ENCODE measurements at places on chromosomes 2 and 18. TPM values are rescaled to one million over a fixed set of nuclear protein-coding genes. Genes with fewer than 3 reads are reported as not detected.
A peak's percentile ranks its signal among the peaks of the same experiment; 100 is the strongest.

DNA sequence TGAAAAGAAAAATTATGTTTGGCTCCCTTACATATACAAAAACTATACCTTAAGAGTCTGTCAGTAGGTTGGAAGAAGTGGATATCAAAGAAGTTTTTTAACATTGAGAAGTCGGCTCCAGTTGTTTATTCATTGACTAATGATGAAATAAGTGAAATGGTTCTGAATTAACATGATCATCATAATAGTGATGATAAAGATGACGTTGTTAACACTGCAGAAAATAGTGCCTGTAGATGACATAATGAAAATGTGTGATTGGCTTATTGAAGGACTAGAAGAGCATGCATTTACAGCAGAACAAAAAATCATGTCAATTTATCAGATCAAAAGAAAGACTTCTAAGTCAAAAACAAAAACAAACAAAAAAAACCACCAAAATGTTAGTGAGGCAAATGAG lies 1125.4 kb upstream of the NXPH2 start:
- DNase-seq, result no peak

DNA sequence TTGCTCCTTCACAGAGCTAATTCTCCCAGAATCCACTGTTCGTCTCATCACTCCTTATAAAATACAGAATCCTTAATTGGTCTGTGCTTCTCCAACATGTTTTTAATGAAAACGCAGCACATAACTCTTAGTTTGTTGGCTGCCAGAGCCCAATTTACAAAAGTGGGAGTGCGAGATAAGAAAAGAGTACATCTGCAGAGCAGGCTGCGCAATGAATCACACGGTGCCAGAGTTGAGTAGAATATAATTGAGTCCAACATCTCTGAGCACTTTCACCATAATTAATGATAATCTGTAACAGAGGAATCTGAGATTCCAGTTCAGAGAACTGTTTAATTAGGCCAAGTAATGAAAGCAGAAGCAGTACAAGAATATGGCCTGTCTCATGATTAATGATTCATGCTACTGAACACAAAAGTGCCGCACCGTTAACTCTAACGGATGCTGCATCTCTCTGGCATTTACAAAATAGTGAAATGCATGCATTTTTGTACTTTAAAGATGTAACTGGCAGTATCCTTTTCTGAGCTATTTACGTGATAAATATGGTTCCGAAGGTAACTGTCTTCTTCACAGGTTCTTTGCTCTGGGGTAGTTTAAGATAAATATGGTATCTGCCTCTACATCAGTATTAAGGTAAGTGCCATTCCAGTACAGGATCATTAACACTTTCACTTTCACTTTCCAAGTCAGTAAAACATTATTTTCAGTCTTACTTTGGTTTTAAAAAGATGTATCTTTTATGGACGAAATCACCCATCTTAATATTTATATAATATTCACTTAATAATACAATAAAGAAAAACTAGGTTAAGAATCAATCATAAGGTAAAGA lies 785.6 kb downstream of the NR4A2 start:
- DNase-seq, result no peak

GRCh38 chr18:11839556-11839955 lies 11.7 kb upstream of the CHMP1B start:
- DNase-seq, result no peak

DNA sequence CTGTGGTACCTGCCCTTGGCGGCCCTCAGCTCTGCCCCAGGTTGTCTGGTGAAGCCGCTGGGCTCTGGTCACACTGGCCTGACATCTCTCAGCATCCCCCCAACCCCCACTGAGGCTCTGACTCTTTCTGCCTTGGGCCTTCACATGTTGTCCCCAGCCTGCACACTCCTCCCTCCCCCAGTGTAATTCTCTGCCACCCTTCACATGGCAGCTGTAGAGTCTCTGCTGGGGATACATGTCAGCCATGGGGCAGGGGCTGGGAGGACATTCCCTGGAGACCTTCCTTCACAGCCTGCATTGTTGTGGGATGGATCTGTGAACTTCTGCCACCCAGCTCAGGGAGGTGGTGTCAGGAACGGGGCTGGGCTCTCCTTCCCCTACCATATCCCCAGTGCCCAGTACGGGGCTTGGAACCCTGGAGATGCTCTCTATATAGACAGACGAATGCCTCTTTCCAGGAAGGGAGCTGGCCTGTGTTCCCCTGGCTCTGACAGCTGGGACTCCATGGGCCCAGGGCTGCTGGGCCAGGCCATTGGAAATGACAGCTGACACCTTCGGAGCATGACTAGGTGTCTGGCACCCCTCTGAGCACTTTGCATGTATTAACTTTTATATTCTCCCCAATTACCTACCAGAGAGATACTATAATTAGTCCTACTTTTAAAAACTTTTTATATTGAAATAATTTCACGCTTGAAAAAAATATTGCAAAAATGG lies 151.5 kb downstream of the INHBB start:
- no peak for DNase-seq

- peak; percentile 58 for DNase-seq
Observed at GRCh38 chr18:79911344-79912270, 39.8 kb downstream of the SLC66A2 start.

- DNase-seq, result no peak
Observed at GRCh38 chr18:66621816-66622576, 18.1 kb upstream of the CDH19 start.

DNA sequence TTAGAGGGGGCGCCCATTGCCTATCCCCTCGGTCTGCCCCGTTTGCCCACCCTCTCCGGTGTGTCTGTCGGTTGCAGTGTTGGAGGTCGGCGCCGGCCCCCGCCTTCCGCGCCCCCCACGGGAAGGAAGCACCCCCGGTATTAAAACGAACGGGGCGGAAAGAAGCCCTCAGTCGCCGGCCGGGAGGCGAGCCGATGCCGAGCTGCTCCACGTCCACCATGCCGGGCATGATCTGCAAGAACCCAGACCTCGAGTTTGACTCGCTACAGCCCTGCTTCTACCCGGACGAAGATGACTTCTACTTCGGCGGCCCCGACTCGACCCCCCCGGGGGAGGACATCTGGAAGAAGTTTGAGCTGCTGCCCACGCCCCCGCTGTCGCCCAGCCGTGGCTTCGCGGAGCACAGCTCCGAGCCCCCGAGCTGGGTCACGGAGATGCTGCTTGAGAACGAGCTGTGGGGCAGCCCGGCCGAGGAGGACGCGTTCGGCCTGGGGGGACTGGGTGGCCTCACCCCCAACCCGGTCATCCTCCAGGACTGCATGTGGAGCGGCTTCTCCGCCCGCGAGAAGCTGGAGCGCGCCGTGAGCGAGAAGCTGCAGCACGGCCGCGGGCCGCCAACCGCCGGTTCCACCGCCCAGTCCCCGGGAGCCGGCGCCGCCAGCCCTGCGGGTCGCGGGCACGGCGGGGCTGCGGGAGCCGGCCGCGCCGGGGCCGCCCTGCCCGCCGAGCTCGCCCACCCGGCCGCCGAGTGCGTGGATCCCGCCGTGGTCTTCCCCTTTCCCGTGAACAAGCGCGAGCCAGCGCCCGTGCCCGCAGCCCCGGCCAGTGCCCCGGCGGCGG lies 1.7 kb downstream of the MYCN start:
- DNase-seq, result no peak

GRCh38 chr18:9694174-9694573 lies 13.9 kb upstream of the RAB31 start:
- DNase-seq, result peak; percentile 24

- no peak for DNase-seq
Observed at GRCh38 chr2:142010477-142011270, 120.1 kb downstream of the LRP1B start.

DNA sequence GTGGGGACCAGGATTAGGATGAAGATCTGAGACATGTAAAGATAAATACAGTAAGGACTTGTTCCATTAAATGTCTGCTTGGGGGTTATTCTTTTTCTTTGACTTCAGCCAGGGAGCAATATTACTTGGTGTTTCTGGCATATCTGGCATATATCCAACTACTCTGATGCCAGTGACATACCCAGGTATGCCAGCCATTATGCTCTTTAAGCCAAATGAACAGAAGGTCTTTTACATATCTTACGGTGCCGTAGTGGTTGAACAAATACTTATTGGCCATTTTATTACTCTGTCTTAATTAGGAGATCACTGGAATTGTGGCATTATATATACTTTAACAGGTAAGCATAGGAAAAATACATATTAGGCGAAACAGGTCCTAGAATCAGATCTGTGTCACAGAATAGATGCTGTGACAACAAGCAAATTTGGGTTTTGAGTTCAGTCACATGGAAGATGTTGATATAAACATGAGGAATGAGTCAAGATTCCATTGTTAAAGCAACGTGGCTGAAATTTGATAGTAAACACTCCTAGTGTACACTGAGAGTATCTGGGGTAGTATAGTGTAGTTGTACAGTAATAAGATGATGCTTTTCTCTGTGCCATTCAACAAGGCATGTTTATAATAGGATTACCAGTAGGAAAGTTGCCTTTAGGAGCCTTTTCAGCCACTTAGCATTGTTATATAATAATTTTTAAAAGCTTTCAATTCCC lies 62.6 kb downstream of the KCTD18 start:
- DNase-seq, result no peak

DNA sequence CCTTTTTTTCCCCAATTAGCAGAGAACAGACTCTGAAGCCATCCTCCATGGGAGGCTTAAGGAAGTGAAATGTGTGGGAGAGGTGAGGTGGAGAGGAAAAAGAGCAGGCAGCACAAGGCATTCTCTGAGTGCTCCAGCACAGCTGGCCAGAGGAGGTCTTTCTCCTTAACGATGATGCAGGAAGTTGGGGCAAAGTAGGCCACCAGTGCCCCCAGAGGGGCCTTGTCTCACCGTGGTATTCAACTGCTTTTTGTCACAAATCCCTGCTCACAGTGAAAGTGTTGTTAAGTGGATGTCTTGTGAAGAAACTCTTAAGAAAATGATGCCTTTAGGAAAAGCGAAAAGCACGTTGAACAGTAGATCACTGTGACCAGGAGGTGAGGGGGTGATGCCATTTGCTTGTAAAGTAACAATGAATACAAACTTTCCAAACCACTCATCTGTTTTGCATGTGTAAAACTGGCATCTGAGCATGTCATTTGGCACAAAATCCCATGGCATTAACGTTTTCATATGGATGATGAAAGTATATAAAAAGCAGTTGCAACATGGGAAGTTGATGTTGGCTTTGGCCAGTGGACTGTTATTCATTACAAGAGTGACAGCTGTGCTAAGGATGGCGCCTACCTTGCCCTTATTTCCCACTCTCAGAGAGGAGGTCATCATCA lies 49.2 kb upstream of the CDC42EP3 start:
- no peak for DNase-seq

DNA sequence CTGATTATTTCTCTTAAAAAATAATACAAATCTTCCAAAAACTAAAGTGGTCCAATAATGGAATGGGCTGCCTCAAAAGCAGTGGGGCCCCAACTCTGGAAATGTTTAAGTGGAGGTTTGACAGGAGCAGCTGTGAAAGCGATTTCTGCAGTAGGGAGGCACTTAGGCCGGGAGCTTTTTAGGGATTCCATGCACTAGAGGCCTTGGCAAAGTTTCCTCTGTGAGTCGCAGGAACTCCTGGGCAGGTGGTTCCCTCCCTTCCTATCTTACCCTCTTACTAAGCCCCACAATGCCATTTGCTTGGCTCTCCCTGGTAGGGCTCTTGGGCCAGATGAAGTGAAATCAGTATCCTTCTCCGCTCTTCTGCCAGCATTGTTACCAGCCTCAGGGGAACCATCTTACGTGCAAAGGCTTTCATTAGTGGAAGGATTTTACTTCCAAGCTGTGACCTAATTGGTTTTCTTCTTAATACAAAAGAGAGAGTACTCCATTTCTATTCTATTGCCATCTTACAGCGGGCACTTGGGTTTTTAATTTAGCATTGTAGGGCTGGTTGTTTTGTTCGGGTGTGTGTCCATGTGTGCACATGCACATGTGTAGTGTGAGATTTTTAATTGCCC lies 34.3 kb upstream of the C18orf32 start:
- peak; percentile 19 for DNase-seq

GRCh38 chr2:108575132-108575966 lies 41.1 kb downstream of the LIMS1 start:
- no peak for DNase-seq

GRCh38 chr2:25201794-25202193 lies 33.4 kb upstream of the POMC start:
- no peak for DNase-seq

GRCh38 chr18:34929336-34929780 lies 111.9 kb upstream of the MAPRE2 start:
- DNase-seq, result no peak

- no peak for DNase-seq
Observed at GRCh38 chr2:162265666-162266459, 22.6 kb upstream of the FAP start.

DNA sequence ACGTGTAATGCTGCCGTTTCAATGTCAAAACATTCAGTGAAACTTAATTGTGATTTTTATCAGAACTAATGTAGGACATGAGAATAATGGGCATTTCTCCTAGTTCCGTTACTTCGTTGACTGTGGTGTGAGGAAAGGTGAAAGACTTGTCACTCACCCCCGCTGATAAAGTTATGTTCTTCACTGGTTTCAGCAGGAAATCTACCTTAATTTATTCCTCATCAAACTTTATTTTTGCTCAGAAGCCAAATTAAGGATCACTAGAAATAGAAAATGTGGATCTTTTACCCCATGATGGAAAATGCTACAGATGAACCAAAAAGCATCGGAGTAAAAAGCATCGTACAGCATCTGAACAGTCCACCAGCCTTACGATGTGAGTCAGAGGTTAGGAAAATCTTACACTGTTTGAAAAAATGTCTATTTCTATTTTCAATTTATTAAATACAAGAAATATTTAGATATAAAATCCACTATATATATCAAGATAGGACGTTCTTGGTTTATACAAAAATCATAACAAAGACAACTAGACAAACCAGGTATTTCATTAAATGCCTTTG lies 1.0 kb upstream of the ROCK1 start:
- no peak for DNase-seq

GRCh38 chr2:228023619-228024018 lies 152.2 kb downstream of the DAW1 start:
- DNase-seq, result no peak

GRCh38 chr2:31390324-31390723 lies 24.2 kb downstream of the XDH start:
- no peak for DNase-seq

MAP4K4 gene
- polyA plus RNA-seq, result 8.8 TPM

UGT1A3 gene
- not detected for polyA plus RNA-seq

OSR1 gene
- 0.69 TPM for polyA plus RNA-seq

TDRD15 gene
- polyA plus RNA-seq, result not detected

ASPRV1 gene
- 1.2 TPM for polyA plus RNA-seq

RGPD3 gene
- polyA plus RNA-seq, result 0.10 TPM

PROC gene
- polyA plus RNA-seq, result 7.8 TPM

TCF23 gene
- not detected for polyA plus RNA-seq

NDUFB3 gene
- 146 TPM for polyA plus RNA-seq

KCNJ3 gene
- polyA plus RNA-seq, result 0.60 TPM

REG3A gene
- not detected for polyA plus RNA-seq

ELOA2 gene
- polyA plus RNA-seq, result not detected
